ENCODE measurements at places on chromosomes 2 and 18.
A peak's percentile ranks its signal among the peaks of the same experiment; 100 is the strongest.

DNA sequence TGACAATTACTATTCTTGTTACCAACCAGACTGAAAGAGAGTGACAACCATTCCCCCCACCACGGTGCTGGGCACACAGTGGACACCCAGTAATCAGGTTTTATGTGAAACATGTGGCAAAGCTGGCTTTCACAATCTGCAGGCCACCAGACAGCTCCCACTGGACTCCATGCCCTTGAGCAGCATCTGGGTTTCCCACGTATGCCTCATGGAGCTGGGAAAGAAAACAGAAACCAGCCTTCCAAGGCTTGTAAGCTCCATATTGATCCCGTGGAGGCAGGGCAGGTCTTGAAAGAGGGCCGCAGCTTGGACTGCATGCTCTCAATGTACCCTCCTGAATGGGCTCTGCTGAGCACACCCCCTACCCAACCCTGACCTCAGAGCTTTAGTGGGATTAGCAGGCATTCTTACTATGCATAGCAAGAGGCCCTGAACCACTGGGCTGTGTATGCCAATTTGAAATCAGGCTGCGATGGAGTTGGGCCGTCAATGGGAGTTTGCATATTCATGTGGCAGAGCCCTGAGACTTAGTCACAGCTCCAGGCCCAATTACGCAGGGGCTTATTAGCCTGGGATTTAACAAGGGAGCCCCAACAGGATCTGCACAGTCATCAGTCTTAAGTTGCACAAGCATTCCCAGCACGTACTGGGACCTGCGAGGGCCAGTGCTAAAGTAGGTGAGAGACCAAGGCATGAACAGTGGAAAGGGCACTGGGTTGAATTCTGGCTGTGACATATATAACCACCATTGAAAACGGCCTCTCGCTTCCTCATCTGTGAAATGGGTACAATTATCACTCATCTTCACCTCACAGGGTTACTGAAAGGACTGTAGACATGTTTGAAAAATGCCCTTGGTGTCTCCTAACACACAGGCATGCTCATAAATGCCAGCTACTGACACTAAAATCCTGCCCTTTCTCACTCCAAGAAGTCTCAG, 10.5 kb downstream of the C1QL2 start:
- DNase-seq, result no peak

GRCh38 chr2:36675579-36676282, 20.8 kb upstream of the VIT start:
- DNase-seq, result no peak

GRCh38 chr2:655626-656025, 21.6 kb downstream of the TMEM18 start:
- no peak for DNase-seq

DNA sequence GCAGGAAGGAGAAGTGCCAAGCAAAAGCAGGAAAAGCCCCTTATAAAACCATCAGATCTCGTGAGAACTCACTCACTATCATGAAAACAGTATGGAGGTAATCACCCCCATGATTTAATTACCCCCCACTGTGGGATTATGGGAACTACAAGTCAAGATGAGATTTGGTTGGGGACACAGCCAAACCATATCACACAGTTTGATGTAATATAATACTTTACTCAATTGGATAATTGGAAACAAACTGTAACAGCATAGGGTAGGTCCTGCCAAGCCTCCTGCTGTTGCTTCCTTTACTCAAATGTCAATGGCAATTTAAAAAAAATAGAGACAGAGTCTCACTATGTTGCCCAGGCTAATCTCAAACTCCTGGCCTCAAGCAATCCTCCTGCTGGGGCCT, 15.5 kb upstream of the METTL21A start:
- no peak for DNase-seq

- DNase-seq, result no peak
These were observed 147.9 kb downstream of the B3GNT2 start for GRCh38 chr2:62343636-62344337.

DNA sequence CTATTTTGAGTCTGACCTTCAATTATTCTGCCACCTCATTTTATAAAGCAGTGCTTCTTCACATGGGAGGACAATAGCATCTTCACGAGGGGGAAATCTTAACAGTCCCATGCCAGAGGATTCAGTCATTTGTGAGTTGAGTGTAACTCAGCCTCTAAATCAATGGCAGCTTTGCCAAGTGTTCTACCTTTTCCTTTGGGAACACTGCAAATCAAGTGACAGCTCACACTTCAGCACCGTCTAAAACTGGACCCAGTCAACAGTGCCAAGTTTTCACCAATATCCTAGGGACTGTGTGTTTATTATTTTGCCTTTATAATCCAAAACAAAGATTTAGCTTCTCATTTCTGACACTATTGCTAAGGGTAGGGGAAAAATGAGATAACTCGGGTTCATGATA, 133.6 kb downstream of the FIGN start:
- no peak for DNase-seq

GRCh38 chr18:9915291-9916076, 1.7 kb downstream of the VAPA start:
- DNase-seq, result peak; percentile 33

GRCh38 chr2:236772220-236772837, 202.7 kb downstream of the ACKR3 start:
- DNase-seq, result no peak

- no peak for DNase-seq
These were observed 96.7 kb downstream of the PXDN start for GRCh38 chr2:1647417-1648240.

DNA sequence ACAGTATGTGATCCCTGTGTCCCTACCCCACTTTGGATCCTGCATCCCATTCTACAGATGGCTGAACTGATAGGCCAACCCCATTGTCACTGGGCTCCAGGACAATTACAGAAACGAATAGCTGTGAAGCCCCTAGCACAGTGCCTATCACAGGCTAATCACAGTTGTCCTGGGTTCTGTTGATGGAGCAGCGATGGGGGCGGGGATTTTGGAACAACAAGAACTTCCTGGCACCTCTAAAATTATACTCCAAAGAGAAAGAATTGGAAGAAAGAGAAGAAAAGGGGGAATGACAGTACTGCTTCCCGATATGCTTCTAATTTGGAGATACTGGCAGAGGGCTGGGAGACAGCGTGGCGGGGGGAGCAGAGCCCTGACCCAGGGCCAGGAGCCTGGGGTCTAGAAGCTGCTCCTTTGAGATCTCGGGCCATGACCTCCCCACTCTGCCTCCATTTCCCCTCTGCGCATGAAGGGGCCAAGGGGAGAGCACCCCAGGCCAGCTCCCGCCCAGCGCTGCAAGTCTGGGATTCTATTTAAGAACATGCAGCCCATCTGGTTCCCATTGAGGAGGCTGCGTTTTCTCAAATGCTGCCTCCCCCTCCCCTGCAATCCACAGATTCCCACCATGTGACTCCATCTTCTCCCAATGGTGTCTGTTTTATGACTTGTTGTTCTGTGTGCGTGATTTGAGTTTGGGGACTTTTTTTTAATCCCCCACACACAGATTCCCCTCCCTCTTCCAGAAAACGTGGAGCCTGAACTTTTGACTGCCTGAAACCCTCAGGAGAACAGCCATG, 202.7 kb downstream of the CYP26B1 start:
- no peak for DNase-seq

DNA sequence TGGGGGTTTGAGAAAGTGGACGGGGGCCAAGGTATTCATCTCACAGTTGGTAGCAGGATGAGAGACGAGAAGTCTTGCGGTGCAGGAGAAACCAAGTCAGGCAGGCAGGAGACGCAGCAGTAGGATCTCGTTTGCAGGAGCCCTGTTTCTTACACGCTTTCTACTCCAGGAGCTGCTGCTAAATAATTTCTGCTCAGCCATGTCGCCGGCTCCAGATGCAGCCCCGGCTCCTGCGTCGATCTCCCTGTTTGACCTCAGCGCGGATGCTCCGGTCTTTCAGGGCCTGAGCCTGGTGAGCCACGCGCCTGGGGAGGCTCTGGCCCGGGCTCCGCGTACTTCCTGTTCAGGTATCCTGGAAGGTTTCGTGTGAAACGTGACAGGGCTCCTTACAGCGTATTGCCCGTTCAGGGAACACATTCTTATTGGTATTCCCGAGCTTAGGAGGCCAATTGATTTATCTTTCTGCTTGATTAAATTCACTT, 494 bp downstream of the ANKZF1 start:
- DNase-seq, result peak; percentile 70

GRCh38 chr2:236354973-236355595, 90.9 kb upstream of the ASB18 start:
- no peak for DNase-seq

GRCh38 chr18:160831-161570, 2.6 kb downstream of the USP14 start:
- no peak for DNase-seq

GRCh38 chr2:113012436-113013335, 7.4 kb downstream of the IL36A start:
- peak; percentile 30 for DNase-seq

DNA sequence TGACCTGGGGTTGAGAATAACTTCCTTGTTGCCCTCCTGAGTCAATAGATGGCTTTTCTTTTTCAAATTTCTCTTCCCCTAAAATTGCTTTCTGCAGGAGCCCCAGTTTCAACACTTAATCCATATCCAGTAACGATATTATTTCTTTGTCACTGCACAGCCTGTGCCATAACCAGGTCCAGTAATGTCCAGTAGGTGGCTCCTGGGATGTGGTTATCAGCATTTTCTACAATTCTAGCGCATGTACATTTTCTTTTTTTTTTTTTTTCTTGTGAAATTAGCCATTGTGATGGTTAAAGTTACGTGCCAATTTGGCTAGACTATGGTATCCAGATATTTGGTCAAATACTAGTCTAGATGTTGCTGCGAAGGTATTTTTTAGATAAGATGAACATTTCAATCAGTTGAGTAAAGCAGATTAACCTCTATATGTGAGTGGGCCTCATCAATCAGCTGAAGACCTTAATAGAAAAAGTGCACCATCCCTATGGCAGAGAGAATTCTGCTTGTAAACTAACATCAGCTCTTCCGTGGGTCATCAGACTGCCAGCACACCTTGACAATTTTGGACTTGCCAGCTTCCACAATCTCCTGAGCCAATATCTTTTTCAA, 72.9 kb upstream of the SCG2 start:
- DNase-seq, result peak; percentile 46

- DNase-seq, result no peak
These were observed 22.4 kb downstream of the NPAS2 start for GRCh38 chr2:100842241-100842922.

DNA sequence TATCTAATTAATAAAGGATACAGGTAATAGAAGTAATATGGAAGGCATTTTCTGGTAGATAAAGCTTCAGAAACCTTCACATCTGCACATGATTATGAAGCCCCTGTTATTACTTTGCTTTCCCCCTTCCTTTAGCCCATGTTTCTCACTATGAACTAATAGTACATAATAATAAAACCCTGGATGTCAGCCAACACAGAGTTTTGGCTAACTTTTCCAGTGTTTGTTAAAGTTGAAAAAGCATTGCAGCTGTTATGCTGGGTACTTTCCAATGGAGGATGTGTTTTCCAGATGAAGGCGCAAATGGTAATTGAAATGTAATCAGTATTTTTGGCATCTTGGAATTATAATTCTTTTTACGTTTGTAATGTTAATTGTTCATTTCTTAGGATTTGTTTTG, 43.5 kb downstream of the SPTBN1 start:
- DNase-seq, result no peak

GRCh38 chr2:236862961-236863728, 222.5 kb upstream of the COPS8 start:
- DNase-seq, result no peak

DNA sequence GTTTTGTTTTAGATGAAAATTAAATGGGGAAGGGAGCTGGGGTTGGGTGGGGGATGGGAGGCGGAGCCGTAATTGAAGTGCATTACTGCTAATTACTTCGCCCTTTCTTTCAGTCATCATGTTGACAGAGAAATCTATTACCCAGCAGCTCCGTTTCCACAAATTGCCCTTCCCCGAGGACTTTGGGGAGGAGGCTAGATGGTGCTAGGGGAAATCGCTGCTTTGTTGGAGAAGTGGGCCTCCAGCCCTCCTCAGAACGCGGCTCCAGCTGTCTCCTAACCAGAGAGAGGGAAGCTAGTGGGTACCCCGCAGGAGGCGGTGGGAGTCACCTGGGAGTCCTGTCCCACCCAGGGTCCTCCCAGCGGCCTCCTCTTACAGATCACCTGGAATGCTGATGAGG, 130.9 kb upstream of the MYCN start:
- no peak for DNase-seq

GRCh38 chr2:96320728-96321622, 4.1 kb upstream of the ITPRIPL1 start:
- DNase-seq, result no peak

- no peak for DNase-seq
These were observed 931.9 kb downstream of the DCDC2C start for GRCh38 chr2:4635289-4635688.

DNA sequence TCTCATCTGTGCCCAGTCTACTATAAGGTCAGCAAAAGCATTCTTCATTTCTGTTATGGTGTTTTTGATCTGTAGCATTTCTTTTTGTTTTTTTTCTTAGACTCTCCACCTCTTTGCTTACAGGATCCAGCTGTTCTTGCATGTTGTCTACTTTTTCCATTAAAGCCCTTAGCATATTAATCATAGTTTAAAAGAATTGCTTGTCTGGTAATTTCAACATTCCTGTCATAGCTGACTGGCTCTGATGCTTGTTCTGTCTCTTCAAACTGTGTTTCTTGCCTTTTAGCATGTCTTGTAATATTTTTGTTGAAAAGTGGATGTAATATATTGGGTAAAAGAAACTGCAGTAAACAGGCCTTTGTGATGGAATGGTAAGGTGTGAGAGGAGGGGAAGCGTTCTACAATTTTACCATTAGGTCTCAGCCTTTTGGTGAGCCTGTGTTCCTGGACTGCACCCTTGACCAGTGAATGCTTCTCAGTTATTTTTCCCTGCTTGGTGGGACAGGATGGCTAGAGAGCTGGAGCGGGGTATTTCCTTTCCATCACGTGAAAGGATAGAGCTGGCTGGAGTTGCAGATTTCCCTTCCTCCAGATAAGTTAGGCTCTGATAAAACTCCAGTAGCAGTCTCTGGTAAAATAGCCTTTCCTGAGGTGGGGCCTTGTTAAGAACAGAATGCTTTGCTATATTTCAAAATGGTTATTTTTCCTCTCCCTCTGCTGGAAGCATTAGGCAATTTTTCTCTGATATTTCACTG, 65.4 kb downstream of the PLA2R1 start:
- no peak for DNase-seq

DNA sequence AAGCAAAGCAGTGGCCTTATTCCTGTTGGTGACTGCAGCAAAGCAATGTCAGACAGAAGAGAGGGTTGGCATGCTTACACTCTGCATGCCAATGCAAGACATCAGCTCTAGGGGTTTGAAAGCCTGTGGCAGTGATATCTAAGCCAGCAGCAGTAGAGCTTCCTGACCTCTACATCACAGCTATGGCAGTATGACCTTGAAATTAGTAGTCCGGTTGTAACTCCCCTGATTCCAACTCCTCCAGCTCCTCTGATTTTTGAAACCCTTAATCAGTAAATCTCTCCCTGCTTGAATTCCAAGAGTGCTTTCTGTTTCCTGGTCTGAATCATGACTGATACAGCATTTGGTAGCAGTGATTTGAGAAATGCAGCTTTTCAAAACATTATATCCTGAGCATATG, 60.0 kb upstream of the LRP1B start:
- DNase-seq, result no peak
